ENCODE measurements at places on chromosomes 1 and 21. TPM values are rescaled to one million over a fixed set of nuclear protein-coding genes. Genes with fewer than 3 reads are reported as not detected.

- DNase-seq: no peak
Observed at GRCh38 chr1:95181096-95181495, 52.9 kb upstream of the RWDD3 start.

GRCh38 chr1:246632281-246633168 is 66.3 kb downstream of the CNST start:
- DNase-seq: no peak

DNA sequence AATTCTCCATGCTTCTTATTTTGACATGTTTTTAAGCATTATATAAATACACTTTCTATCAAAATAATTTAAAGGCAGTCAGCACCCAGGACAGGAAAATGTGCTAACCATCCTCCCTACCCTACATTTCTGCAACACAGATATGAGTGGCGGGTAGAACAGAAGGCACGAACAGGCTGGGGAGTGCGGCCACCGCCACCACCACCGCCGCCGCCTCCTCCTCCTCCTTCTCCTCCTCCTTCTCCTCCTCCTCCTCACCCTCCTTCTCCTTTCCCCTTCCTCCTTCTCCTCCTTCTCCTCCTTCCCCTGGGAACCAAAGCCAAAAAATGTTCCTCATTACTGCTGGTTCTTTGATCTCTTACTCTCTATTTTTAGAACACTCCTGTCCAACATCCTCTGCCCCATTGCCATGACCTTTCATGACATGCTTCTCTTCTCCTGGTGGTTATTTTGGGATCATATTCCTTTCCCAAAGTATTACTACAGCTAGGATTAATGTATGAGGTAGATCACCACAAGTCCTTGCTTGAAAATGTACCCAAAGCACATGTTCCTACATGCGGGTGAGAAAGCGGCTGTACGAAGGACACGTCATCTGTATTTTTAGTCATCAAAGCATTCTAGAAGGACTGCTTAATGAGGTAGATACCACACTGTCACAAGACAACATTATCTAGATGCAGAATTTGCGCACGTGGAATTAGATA is 24.5 kb upstream of the CCN1 start:
- DNase-seq: no peak

- no peak for DNase-seq
Observed at GRCh38 chr1:55287723-55288122, 72.6 kb upstream of the USP24 start.

- no peak for DNase-seq
Observed at GRCh38 chr1:169348383-169349036, 19.1 kb downstream of the NME7 start.

DNA sequence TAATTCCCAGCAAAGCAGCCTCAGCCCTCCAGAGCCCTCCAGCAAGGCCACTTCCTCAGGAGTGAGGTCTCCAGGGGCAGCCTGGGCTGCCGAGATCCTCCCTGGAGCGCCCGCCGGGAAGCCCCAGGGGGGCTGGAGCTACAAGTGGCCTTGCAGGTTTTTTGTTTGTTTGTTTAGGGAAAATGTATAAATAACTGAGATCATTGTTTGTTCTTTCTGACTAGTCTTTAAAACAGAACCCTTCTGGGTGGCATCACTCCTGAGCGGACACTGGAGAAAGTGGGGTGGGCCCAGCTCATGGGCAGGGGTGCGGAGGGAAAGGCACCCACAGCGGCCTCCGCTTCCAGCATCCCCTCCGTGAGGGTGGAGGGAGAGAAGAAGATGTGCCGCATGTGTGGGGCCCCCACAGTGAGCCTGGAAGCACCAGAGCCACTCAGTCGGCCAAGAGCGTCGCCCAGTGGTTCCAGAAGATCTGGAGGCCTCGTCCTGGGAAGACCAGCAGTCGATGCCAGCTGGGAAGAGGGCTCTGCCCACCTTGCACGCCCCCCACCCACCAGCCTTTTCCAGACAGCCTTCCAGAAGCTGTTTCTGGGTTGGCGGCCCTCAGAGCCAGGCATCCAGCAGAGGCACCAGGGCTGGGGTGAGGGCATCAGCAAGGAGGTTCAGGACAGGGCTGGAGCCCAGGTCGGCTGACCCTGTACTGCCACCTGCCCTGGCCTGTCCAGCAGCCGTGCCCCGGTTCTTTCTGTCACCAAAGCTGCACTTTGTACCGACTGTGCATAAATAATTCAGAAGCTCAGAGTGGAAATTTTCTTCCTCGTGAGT is 34.6 kb downstream of the TFF3 start:
- no peak for DNase-seq

DNA sequence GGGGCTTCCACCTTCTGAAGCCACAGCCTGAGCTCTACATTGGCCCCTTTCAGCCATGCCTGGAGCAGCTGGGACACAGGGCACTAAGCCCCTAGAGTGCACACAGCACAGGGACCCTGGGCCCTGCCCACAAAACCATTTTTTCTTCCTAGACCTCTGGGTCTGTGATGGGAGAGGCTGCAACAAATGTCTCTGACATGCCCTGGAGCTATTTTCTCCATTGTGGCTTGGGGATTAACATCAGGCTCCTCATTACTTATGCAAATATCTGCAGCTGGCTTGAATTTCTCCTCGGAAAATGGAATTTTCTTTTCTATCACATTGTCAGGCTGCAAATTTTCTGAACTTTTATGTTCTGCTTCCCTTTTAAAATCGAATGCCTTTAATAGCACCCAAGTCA is 795.7 kb downstream of the LTN1 start:
- no peak for DNase-seq

DNA sequence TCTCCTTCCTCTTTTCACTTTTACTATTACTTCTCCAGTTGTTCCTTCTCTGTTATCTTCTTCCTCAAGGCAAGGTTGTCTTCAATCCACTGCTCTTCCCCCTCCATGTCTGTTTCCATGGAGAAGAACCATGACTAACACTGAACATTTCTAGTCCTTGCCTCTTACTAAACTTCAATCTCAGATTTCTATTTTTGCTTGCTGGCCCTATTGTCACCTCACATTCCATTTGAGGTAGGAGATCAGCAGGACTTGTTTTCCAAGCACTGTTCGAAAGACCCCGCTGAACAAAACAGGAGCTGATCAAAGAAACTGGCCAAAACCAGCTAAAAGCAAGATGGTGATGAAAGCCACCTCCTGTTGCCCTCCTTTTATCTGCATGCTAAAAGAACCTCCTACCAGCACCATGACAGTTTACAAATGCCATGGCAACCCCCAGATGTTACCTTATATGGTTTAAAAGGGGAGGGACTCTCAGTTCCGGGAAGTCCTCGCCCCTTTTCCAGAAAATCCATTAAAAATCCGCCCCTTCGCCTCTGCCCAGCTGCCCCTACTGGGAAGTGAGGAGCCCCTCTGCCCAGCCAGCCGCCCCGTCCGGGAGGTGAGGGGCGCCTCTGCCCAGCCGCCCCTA is 22.6 kb downstream of the GON4L start:
- no peak for DNase-seq

- no peak for DNase-seq
Observed at GRCh38 chr1:234429434-234429806, 49.6 kb downstream of the TARBP1 start.

GRCh38 chr1:25343872-25344271 is 5.7 kb downstream of the TMEM50A start:
- DNase-seq: no peak

DNA sequence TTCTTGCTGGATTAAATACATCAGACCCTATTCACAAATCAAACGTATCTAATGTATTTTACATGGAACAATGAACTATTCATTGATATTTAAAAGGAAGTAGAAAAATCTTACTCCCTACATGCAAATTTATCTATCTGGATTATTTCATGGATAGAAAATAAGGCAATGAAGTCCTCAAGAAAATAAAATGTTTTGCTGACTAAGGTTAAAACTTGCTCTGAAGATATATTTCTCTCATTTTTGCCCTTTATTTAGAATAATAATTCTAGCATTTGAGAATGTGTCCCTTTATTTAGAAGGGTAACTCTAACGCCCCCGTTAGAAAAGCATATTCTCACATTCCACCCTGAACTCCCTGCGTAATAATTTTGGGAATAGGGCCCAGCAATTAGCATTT is 627.0 kb upstream of the ZP4 start:
- DNase-seq: no peak

- DNase-seq: no peak
Observed at GRCh38 chr1:226481133-226481532, 67.4 kb upstream of the STUM start.

GRCh38 chr1:234139966-234140365 is 233.3 kb upstream of the COA6 start:
- no peak for DNase-seq

- no peak for DNase-seq
Observed at GRCh38 chr21:17644186-17644585, 31.5 kb upstream of the BTG3 start.

DNA sequence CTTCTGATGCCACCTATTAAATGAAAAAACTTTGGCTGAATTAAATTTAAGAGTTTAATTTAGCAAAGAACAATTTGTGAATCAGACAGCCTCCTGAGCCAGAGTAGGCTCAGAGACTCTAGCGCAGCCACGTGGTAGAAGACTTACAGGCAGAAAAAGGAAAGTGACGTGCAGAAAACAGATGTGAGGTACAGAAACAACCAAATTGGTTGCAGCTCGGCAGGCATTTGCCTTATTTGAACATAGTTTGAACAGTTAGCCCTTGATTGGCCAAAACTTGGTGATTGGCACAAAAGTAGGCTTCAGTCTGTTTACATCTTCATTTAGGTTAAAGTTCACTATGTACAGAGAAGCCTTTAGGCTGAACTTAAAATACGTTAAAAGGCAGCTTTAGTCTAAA is 22.9 kb downstream of the TCP10L start:
- peak; percentile 57 for DNase-seq

GRCh38 chr1:205071801-205072200 is 12.5 kb downstream of the TMEM81 start:
- DNase-seq: no peak

DNA sequence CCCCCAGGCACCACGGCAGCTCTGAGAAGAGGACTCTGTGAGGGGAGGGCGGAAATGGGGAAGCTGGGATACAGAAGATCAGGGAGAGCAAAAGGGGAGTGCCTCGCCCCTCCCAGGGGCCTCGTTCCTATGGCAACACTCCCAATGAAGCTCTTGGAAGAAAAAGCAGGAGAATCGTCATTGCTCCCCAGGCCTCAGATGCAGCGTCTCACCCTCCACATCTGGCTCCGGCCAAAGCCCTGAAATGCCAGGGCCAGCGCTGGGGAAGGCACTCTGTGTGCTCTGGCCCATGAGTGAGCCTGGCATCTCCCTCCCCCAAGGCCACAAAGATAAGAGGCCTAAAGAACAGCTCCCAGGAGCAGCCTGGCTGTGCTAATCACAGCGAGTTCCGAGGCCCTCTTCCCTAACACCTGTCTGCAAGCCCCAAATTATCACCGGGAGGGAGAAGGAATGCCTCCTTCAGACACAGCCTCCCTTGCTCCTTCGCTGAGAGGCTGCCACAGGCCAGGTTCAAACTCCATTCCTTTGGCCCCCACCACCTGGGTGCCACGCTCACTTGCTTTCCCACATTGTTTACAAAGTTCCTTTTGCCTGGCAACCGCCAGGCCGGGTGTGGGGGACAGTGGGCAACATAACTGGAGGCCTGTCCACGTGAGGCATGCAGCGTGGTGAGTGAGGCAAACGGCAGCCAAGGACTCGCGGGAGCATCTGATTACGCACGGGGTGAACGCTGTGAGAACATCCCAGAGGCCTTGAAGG is 27.8 kb downstream of the ECE1 start:
- DNase-seq: peak; percentile 88

GRCh38 chr21:36841866-36842265 is 124.6 kb downstream of the HLCS start:
- no peak for DNase-seq

DNA sequence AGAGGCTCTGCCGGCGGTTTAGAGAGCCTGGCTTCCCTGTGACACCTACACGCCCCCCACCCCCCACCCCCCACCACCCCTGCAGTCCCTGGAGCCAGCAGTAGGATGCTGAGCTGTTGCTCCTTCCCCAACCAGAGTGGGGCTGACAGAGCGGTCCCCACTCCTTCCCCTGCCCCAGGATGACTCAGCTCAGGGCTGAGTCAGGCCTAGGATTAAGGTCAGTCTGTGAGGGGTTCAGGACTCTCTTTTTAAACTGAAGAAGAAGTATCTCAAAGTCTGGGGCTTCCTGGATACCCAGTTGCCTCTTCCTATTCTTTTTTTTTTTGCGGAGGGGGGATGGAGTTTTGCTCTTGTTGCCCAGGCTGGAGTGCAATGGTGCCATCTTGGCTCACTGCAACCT is 19.1 kb downstream of the DMBX1 start:
- DNase-seq: no peak

DNA sequence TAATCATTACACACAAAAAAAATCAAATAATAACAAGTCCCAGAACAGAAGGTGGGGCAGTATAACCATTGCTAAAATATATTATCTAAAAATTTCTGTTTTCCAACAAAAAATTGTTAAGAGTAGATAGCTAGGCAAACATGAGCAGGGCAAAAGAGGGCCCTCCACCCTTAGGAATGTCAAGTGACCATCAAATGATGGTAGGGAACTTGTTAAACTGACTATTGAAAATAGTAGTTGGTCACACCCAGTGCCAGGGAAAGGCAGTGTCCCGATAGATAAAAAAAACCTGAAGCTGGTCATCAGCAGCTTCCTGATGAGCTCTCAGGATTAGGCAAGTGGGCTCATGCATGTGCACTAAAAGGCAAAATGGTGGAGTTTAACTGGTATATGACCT is 18.4 kb upstream of the COP1 start:
- no peak for DNase-seq

GRCh38 chr1:192395211-192395610 is 78.4 kb downstream of the RGS21 start:
- DNase-seq: no peak

DNA sequence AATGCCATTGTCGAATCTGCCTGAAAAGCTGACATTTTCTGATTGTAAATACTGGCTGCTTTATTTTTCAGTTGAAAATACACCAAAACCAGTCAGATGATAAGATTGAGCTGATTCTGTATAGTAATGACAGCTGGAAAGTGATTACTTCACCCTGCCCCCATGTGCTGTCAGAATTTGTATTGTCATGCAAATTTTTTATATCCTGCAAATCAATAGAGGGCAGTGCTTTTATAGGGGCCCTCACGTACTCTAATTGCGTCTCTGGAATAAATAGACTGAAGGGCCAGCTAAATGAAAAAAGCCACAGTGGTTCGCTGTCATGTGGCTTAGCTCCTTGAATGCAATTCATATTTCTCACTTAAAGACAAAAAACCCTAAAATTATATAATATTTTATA is 208.6 kb downstream of the LHX8 start:
- no peak for DNase-seq

DNA sequence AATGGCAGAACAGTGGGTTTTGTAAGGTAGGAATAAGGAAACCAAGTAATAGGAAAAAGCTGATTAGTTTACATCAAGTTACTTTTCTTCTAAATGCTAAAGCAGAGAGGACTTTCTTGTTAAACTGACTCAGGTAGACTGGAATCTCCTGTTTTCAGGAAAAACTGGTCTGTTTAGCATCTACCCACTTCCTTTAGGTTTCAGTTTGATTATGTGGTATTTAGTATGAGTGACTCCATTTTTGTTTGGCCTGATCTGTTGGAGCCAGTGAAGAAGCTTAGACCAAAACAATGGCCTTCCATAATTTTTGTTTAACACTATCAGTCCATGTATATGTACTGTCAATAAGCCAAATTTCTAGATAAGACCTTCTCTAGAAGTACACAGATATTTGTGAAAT is 88.4 kb downstream of the EPB41 start:
- DNase-seq: no peak

FAF1 gene
- total RNA-seq: 76.8 TPM

FHAD1 gene
- 0.47 TPM for total RNA-seq

NPPA gene
- 58,150 TPM for total RNA-seq

ZBTB8OS gene
- total RNA-seq: 26.2 TPM

TSPEAR gene
- 1.6 TPM for total RNA-seq

C1orf185 gene
- total RNA-seq: not detected

C1QA gene
- 95.9 TPM for total RNA-seq

CLCC1 gene
- 28.3 TPM for total RNA-seq

BNIPL gene
- 0.15 TPM for total RNA-seq

MROH7 gene
- total RNA-seq: 4.5 TPM

EPHA2 gene
- total RNA-seq: 24.1 TPM
